NCI-H2081 treated with DMSO at 0.1 percent for 48 hours (cell line): ENCODE measurements at places on chromosomes 7 and 10.

DNA sequence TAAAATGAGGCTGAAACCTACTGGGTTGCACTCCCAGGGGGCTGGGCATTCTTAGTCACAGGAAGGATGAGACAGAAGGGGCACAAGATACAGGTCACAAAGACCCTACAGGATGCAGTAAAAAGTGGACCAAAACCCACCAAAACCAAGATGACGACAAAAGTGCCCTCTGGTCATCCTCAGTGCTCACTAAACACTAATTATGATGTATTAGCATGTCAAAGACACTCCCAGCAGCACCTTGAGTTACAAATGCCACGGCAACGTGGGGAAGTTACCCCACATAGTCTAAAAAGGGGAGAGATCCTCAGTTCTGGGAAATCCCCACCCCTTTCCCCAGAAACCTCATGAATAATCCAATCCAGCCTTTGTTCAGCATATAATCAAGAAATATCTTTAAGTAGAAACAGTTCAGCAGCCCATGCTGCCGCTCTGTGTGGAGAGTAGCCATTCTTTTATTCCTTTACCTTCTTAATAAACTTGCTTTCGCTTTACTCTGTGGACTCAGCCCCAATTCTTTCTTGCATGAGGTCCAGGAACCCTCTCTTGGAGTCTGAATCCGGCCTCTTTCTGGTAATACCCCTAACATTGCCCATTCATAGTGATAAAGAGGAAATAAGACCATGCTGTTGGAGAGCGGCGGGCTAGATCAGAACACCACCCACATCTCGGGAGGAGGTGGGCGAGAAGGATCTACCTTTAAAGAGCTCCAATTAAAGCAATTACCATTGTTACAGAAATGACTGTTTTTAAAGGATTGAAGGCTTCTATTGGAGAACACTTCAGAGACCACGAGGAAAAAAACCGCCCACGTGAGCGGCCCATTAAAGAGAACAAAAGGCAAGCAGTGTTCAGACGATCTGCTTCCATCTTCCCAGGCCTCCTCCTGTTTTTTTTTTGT is 170.9 kb downstream of the USP6NL start:
- DNase-seq, result no peak

DNA sequence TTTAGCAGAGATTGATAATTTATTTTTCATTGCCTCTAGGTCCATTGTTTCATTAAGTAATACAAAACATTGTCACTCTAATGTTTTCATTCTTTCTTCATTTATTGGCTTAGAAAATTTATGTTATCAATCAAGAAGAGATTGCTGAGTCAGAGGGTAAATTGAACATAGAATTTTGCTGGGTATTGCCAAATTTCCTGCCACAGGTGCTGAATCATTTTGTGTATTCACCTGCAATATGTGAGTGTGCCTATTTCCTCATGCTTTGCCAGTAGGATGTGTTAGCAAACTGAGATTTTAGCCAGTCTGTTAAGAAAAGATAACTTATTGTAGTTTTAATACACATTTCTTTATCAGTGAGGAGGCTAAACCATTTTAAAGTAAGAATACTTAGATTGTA is 38.0 kb downstream of the MARCHF5 start:
- no peak for DNase-seq

- no peak for DNase-seq
Observed at GRCh38 chr10:107437921-107438320, 273.4 kb upstream of the SORCS1 start.

GRCh38 chr7:80467069-80467468 is 44.8 kb downstream of the GNAT3 start:
- no peak for DNase-seq

GRCh38 chr10:100528921-100529474 is 673 bp downstream of the NDUFB8 start:
- DNase-seq, result no peak

DNA sequence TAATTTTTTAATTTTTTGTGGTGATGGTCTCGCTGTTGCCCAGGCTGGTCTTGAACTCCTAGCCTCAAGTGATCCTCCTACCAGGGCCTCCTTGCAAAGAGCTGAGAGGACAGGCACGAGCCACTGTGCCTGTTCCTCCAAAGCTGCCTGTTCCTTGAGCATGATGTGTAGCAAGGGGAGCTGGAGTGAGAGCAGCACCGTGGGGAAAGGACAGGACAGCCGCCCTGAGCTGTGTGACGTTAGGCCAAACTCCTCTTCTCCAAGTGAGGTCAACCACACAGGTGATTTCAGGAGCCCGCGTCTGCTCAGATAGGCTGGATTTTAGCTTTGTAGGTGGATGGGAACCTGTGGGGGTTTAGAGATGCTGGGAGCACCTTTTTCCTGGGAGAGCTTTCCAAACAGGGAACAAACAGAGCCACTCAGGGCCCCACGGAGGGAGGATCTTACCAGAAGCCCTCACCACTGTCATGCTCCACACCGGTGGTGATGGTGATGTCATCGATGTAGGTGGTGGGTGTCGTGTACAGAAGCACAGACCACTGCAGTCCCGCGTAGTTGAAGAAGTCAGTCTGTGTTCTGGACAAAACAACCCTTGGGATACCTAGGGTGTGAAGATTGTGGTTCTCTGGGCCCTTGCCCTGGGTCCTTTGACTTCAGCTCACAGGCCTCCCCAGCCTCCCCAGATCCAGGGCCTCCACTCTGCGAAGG is 44.8 kb upstream of the ZNF479 start:
- DNase-seq, result no peak

GRCh38 chr7:74606101-74606908 is 51.2 kb upstream of the GTF2I start:
- DNase-seq, result no peak

- DNase-seq, result no peak
Observed at GRCh38 chr10:44998146-44998631, 2.5 kb upstream of the ZNF22 start.
